Skeletal muscle tissue (tissue), 5 donors: ENCODE measurements at places on chromosomes 1 and 21. TPM values are rescaled to one million over a fixed set of nuclear protein-coding genes. Genes with fewer than 3 reads are reported as not detected.

DCST1 gene
- total RNA-seq, result not detected

SH2D2A gene
- total RNA-seq, result not detected

NAV1 gene
- total RNA-seq, result 11.0 TPM

RNU1-4 gene
- total RNA-seq, result under 0.01 TPM

SUSD4 gene
- 4.7 TPM for total RNA-seq

PTAFR gene
- 2.1 TPM for total RNA-seq

ANKRD65 gene
- total RNA-seq, result 5.7 TPM

EPS8L3 gene
- not detected for total RNA-seq

CAPN8 gene
- 1.0 TPM for total RNA-seq

TTLL10 gene
- not detected for total RNA-seq

DRAM2 gene
- 38.1 TPM for total RNA-seq
